ENCODE measurements at places on chromosomes 7 and 10.

DNA sequence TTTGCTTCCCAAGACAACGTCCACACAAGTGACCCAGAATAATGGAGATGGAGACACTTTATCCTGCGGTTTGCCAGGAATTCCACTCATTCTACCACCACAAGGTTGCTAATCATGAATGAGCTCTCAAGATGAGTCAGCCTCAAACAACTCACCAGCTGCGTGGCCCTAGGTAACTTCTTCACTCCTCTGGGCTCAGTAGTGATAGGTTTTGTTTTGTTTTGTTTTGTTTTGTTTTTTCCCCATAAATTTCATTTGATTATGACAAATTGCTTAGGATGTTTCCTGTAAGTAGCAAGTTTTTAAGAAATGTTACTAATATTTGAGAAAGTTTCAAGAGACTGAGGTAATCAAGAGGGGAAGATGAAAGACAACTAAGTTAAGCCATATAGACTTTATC is 286.8 kb downstream of the PARD3 start:
- peak; percentile 60 for DNase-seq

DNA sequence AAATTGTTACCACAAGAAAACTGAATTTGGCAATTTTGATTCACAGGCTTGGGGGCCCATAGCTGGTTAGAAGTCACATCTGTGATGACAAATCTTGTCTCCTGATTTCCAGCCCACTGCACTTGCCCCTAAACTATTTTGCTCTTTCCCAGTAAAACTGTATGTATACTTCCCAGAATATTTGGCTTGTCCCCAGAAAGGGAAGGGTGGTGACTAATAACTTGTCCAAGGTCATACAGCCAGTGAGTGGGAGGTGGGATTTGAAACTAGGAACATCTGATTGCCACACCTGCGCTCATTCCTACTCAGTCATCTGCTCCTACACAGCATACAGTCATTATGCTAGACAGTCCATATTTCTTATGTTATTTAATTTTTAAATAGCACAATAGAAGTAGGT is 304.5 kb downstream of the SDHAF3 start:
- DNase-seq: no peak

GRCh38 chr7:120695848-120696247 is 162.1 kb downstream of the TSPAN12 start:
- DNase-seq: no peak

- no peak for DNase-seq
Observed at GRCh38 chr10:96587264-96588059, 650 bp upstream of the TM9SF3 start.

GRCh38 chr7:121957626-121958025 is 84.7 kb downstream of the PTPRZ1 start:
- no peak for DNase-seq

All from Calu3 (cell line).